NCI-H1417 treated with DMSO at 0.1 percent for 48 hours (cell line): ENCODE measurements at places on chromosomes 11 and 22.

DNA sequence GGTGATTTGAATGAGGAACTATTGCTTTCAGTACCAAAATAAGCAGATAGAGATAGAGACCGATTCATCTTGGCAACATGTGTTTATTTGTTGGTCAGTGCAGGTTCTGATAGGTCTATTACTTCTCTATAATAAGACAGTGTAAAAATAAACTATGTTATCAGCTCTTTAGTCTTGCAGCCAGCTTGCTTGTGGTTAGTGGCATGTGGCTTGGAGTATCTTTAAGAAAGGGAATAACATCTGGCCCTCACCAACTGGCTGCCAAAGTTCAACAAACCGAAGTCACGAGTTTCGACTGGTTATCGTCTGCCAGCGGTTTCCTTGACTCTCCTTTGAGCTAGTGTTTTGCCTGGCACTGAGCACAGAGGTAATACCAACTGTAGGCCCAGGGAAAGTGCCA, 71.8 kb downstream of the CTTN start:
- DNase-seq: no peak

DNA sequence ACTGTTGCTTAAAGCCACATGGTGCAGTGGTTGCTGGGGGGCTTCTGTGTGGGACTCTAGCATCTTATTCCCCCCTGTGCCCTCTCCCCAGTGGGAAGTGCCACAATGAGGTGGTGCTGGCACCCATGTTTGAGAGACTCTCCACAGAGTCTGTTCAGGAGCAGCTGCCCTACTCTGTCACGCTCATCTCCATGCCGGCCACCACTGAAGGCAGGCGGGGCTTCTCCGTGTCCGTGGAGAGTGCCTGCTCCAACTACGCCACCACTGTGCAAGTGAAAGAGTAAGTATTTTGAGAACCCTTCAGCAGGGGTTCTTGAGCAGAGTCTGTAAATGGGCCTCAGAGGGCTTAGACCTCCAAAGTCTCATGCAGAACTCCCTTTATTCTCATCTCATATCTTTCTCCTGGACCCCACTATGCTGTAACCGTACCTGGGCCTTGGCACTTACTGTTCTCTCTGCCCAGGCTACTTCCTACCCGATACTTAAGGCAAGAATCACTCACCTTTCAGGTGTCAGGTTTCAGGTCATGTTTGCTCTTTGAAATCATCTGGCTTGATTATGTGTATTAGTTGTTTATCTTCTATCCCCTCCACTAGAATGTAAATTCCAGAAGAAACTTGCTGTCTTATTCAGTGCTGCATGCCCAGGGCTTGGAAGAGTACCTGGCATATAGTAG, 32.4 kb downstream of the PIK3IP1 start:
- no peak for DNase-seq

- DNase-seq: no peak
Measured at GRCh38 chr22:23180893-23181720, 798 bp downstream of the BCR start.

DNA sequence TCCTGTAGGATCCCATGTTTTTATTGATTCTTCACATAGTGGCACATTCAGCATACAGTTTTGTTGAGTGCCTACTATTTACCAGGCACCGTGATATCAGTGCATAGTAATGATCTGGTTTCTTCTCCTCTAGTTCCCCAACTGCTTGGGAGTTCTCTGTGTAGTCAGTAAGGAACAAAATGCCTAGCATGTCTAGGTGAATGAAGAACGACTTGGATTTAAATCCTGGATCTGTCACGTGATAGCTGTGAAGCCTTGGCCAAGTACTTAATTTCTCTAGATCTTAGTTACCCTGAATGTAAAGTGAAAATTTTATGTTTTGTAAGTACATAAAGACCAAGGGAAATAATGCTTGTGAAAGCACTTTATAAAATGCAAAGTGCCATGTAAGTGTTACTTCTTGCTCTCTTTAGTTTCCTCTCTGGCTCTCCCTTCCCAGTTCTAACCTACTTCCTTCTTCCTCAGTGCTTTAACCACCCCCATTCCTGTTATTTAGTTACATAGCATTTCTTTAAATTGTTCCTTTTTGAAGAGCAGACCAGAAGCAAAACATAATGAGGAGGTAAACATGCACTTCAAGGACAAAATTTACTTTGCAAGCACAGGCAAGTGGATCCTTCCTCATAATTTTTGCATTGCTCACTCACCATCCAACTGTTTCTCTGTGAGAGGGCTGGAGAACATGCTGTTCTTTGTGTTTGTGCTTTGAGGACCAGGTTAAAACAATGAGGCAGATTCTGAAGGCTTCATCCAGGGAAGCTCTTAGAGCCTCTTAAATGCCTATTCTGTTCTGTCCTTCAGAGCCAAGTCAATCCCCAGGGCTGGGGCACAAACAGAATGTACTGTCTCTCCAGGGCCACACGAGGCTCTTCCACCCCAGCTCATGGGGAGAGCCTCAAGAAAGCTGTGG, 353.9 kb upstream of the TENM4 start:
- DNase-seq: no peak

DNA sequence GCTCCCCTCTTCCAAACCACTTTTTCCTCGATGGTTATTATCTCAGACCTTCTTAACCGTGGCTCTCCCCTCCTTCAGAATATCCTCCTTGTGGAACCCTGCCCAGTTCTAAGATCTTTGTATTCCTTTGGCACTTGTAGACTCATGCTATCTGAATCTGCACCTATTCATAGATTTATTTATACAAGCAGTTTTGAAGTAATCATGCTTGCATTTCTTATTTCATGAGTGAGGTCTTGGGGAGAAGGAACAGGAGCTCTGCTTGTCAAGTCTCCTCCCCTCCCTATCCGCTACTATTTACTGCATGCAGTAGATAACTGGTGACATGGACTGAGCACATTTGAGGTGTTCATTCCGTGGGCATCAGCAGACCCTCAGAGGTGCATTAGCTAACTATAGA, 5.4 kb upstream of the MADD start:
- DNase-seq: no peak

DNA sequence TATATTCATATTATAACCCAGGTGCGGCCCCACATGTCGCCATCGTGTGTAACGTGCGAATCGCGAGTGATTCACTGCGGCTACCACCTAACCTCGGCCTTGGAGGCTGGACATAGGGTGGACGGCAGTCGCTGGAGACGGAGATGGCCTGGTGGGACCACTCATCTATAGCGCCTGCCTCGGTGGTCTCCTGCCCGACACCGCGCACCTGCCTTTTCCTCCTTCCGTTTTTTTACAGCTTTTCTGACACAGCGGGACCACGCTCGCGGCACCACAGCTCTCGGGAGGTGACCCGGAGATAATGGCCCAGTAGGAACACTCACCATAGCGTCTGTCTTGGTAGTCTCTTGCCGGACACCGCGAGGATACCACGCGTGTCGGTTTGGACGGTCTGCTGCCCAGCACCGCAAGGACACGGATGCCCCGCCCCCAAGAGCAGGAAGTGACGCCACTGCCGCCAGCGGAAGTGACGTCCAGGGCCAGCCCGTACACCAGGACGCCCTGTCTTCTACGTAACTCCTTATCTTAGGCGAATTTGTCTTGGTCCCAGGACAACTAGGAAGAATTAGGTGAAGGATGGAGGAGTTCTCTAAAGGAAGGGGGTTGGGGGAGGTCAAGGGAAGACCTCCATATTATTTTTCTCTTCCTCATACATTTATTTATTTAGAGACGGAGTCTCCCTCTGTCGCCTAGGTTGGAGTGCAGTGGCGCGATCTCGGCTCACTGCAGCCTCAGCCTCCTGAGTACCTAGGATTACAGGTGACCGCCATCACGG, 6.4 kb downstream of the SNU13 start:
- DNase-seq: no peak

DNA sequence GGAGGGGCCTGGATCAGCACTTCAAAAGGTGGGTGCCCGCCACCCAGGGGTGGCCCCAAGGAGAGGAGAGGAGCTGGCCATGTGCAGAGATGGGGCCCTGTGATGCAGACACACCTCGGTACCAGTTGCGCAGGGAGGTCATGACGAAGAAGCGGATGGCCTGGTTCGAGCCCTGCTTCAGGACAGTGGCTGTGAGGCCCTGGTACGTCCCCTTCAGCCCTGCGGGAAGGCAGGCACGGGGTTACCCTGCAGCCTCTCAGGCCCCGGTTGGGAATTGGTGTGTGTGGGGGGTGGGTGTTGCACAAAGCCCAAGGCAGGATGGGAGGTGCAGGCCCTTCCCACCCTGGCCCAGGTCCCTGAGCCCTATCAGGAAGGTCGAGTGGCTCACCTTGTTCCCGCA, 1.8 kb downstream of the SLC25A1 start:
- no peak for DNase-seq

- no peak for DNase-seq
Measured at GRCh38 chr22:45518580-45518991, 15.9 kb downstream of the FBLN1 start.

DNA sequence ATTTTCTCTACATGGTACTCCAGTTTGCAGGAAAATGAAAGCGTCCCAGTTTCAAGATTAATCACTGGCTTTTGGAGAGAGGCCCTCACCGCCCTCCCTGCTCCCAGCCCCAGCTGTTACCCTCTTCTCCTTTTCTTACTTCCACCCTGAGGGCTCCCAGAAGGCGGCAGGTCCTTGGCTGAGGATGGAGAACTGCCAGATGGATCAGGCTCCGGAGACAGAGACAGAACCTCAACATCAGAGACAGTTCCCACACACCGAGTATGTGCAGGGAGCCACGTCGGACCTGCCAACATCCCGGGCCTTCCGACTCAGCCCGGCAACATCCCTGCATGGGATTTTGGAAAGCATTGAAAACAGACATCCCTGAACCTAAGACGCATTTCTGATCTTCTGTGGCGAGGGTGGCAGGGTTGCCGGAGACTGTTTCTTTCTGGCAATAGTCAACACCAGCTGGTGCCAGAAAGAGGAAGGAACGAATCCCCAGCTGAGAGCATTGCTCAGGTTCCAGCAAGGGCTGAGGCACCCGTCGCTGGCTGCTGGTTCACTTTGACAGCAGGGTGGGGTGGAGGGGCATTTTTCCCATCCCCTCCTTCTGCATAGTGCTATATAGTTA, 467.1 kb downstream of the MIAT start:
- DNase-seq: no peak

DNA sequence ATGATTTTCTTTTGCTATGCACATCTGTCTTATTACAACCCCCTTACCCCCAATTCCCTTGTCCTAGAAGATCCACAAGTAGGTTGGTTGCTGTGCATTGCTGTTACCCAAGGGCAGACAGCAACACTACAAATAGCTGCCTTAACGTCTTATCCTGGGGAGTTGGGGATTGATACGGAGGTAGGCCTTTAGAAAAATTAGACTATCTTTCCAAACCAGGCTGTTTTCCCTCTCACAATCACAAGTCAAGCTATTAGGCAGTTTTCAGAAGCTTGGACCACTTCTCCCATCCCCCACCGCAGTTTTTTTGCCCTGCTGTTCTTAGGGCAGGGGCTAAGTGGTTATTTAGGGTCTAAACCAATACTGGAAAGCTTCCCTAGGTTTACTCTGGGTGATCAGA, 2.8 kb upstream of the PHLDB1 start:
- no peak for DNase-seq

DNA sequence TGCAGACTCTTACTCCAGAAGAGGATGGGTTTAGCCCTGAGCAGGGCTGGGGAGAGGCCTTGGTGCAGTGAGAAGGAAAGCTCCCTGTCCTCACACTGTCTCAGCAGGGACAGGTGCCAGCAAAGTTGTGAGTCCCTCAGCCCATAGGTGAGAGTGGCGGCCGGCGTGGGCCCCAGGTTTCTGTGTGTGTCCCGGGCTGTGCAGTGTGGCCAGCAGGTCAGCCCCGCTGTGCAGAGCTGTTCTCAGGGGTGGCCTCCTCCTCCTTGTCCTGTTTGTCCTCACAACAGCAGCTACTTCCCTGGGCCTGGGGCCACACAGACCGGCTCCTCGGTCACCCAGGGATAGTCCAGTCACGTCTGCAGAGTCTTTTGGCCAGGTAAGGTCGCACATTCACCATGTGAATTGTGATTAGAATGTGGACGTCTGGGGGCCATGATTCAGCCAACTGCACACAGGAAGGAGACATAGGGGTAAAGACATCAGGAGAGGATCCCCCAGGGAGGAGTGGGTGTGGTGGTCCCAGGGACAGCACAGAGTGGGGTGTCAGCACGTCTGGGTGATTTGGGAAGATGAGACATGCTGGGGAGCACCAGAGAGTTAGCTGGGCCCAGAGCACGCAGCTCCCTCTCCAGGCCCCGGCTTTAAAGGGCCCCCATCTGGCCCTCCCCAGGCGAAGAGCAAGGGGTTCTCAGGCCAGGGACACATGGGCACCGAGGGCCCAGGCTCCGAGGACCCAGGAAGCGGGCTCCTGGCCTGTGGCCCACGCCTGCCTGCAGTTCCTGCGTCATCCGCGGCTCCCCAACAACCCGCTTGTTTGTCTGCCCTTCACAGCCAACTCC, 81.6 kb downstream of the MYEOV start:
- DNase-seq: no peak

- DNase-seq: no peak
Measured at GRCh38 chr11:1796413-1797011, 32.8 kb upstream of the CTSD start.

GRCh38 chr22:20315337-20316216, 4.3 kb downstream of the DGCR6L start:
- no peak for DNase-seq

DNA sequence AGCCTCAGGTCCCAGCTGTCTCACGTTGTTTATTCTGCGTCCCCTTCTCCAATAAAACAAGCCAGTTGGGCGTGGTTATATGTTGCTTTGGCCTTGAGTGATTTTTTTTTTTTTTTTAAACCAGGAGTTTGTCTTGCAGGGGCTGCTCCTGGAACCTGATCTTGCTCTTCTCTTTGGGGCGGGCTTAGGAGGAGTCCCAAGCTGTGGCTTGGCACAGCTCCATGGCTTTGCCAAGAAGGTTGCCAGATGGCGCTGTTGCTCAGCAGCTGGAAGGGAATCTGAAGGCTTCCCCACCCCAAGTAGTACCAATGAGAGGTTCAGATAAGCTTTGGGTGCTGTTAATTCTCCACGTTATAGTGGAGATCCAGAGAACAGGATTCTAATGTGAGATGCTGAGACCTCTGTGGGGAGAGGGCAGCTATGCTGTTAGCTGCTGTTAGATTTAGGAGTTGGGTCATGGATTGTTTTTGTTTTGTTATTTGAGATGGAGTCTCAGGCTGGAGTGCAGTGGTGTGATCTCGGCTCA, 2.0 kb upstream of the FERMT3 start:
- DNase-seq: no peak

DNA sequence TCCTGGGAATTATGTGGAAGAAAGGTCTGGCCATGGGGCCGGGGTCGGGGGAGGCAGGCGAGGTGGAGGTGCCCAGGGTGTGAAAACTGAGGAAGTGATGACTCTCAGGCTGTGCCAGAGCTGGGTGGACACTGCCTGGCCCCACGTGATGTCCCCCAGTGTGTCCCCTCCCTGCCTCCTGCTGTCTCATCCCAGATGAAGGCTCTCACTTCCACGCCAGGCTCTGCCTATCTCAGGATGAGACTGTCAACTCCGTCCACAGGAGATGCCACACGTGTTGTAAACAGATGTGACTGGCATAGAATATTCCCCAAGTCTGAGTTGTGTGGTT, 51.4 kb downstream of the RPS6KA4 start:
- no peak for DNase-seq

- DNase-seq: no peak
Measured at GRCh38 chr22:24156141-24156912, 25.0 kb upstream of the SUSD2 start.
